ENCODE measurements at places on chromosomes 12 and 14.

- DNase-seq, result no peak
Observed at GRCh38 chr14:105195522-105196264, 14.6 kb upstream of the NUDT14 start.

DNA sequence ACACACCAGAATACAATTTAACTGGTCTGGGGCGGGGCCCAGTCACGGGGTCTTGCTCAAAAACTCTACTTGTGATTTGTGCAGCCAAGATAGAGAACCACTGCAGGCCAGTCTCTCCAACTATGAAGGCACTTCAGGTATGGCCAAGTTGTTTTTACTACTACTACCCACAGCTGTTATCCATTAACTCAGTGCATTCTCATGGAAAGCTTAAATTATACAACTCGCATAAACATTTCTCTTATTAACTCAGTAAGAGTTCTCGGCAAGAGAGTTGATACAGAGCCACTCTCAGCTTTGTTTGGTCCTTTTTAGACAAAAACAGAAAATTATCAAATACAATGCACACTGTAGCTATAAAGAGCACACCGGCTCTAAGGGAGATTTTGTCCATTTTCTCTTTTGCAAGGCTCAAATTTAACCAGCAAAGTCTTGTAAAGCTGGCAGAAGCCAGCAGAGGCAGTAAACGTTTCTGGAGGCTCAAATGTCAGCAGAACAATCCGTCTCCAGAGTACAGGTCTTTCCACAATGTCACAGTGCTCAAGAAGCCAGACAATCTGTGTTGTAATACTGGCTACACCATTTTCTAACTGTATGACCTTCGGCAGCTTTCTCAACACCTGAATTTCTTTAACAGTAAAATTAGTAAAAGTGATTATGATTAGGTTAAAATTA lies 85.9 kb downstream of the PTGER2 start:
- no peak for DNase-seq

- DNase-seq, result no peak
Observed at GRCh38 chr12:124788936-124789555, 74.6 kb downstream of the SCARB1 start.

- no peak for DNase-seq
Observed at GRCh38 chr14:67586369-67586768, 13.7 kb downstream of the PIGH start.

GRCh38 chr12:101172316-101172715 lies 37.7 kb downstream of the SLC5A8 start:
- peak; percentile 4 for DNase-seq

- no peak for DNase-seq
Observed at GRCh38 chr14:67191768-67192290, 2.6 kb downstream of the GARIN2 start.

DNA sequence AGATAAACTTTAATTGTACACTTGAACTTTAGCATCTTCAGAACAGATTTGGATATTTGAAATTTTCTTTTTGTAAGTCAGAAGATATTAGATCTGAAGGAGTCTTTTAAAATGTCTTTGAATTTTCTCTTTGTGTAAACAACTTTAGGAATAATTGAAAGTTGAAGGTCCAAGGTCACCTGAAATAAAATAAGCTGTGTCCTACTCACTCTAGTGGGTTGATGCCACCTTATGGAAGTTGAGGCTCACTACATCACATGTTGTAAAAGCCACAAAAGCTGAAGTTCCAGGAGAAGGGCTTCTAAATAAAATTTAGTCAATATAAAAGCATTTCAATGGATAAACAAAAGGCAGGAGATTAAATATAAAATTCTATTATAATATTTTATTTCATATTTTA lies 122.0 kb upstream of the ATXN7L3B start:
- DNase-seq, result no peak

DNA sequence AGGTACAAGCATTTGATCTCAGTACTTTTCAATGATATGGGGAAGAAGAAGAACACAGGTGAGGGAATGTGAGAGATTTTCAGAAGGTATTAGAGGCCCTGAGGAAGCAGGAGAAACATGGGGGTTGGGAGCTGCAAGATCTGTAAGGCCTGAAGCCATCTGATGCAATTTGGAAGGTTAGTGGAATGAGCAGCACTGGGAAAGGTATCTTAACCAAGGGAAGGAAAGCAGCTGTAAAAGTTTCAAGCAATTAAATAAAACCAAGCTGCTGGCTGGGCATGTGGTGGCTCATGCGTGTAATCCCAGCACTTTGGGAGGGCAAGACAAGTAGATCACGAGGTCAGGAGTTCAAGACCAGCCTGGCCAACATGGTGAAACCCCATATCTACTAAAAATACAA lies 104.4 kb upstream of the PARP11 start:
- no peak for DNase-seq

DNA sequence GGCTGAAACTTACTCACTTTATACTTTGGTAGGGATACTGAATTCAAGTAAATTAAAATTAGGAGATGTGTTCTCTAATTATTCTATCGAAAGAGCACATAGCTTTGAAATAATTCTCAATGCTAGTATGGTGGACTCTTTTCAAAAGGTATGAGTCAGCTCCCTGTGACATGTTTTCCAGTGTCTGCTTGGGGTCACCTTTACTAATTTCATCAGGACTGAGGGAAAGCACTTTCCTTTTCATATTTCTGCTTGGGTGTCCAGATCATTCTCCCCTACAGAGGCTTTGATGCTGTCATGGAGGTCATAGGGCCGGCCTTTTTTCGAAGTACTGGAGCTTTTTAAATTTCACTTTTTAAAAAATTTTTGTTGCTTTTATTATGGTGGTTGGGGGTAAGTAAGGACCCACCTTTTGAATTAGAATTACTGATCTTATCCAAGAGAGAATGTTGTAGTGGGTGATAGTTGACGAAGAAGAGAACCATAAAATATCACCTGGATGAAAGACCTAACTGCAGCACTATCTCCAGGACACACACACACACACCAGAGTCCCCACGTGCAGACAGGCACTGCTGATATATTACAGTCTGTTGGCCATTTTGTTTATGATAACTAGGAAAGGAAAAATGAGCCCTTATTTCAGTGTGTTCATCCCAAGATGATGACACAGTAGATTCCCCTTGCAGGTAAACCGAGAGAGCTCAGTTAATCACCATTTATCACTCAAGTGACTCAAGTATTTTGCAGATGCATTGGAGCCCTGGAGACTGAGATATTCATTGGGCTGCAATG lies 558.6 kb downstream of the DIO2 start:
- DNase-seq, result no peak

DNA sequence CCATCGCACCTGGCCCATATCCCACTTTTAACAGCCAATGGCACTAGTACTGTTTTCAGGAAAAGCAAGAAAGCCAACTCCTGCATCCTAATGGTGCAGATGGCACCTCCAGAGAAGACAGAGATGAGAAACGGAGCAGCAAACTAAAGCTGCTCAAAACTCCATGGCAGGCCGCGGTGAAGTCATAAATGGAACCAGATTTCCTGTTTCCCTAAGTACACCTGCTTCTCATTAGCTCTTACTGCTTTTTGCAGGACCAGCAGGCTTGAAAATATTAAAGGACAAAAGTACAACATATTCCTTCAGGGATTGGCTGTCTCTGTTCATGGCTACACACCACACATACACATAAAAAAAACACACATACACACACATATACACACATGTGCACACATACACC lies 36.7 kb upstream of the LGALS3 start:
- DNase-seq, result peak; percentile 50

DNA sequence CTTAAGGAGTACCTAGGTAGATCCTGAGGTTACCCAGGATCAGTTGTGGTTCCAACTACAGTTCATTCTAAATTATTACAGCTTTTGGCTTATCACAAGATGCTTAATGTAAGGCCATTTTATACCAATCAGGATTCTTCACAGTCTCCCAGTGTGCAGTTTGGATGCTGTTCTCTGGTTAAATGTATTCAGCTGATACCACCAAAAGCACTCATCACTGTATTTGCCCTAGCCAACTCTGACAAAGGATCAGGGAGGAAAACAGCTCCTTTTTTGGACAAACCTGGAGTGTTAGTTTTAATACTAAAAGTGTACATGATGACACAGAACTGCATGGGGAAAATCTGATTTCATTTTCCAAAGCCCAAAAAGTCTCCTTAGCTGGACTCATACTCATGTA lies 19.5 kb downstream of the DMAC2L start:
- DNase-seq, result no peak

DNA sequence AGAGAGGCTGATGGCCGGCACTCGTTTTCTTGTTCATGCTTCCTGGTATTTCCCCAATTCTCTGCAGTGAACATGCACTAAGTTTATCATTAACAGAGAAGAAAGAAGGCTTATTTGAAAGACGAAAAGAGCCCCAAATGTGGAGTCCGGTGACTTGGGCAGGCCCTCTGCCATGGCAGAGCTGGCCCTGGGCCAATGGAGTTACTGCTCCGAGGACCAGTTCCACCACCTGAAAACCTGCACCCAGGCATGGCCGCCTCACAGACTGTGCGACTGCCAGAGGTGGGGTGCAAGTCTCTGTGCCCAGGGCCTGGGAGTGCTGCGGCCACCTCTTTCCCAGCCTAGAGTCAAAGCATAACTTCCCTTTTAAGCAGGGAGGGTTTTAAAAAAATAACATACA lies 24.9 kb downstream of the DEGS2 start:
- no peak for DNase-seq

GRCh38 chr12:128091101-128091720 lies 175.8 kb upstream of the TMEM132C start:
- DNase-seq, result no peak

- DNase-seq, result no peak
Observed at GRCh38 chr14:101740981-101741380, 20.5 kb upstream of the PPP2R5C start.

DNA sequence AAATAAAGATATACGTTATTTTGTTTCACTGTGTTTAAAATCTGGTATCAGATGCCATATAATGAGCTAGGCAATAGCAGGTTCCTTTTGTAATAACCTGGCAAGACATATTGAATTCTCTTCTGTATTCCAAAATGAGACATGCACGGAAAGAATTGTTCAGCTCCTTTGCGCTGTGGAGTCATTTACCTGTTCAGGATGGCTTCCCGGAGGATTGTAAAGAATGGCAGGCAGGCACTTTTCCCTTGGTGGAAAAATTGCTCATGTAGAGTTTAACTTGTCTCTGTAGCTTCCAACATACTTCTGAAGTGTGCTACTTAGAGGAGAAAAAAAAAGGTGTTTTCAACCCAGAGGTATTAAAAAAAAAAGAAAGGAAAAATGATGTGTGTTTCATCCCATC lies 805.2 kb downstream of the GALC start:
- no peak for DNase-seq

DNA sequence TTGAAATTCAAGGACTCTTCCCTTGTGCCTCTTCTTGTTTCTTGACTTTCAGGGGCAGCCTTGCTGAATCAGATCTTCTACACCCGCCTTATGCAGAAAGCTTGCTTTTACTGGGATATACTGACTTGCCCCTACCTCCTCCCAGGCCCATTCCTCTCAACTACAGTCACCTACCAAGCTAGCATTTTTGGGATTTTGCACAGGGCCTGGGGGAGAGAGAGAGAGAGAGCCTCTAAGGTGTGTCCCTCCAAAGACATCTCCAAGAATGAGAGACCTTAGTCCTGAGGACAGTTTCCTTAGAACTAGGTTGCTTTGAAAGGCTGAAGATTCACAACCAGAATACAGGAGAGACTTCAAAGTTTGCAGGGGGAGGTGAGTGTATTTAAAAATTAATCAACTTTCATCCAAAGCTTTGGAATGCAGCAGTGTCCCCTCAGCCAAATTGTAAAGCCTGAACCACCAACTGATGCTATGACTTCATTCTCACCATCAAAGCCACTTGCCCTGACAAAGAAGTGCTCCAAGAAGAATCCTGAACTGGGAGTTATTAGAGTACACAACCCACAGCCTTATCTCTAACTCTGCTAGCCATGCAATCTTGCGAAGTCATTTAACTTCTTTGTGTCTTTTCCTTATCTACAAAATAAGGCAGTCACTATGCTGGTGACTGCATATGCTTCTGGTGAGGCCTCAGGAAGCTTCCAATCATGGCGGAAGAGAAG lies 96.1 kb upstream of the EGLN3 start:
- DNase-seq, result no peak

DNA sequence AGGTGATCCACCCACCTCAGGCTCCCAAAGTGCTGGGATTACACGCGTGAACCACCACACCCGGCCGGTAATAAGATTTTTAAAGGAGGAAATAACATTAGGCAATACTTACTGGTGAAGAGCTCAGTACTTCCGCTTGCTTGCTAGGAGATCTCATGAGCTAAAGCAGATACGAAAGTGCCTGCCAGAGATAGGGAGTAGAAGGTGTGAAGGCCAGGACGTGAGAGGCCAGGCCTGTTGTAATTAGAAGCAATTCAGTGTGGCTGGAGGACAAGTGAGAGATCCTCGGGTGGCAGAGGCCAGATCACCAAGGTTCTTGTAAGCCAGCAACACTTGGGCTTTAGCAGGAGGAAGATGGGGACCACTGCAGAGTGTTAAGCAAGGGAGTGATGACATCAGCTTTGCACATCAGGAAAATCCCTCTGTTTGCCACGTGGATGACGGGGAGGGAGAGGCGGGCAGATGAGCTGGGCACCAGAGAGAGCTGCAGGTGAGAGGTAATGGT lies 7.6 kb downstream of the TECPR2 start:
- DNase-seq, result no peak

GRCh38 chr14:71183876-71184689 lies 276.8 kb downstream of the PCNX1 start:
- DNase-seq, result no peak

DNA sequence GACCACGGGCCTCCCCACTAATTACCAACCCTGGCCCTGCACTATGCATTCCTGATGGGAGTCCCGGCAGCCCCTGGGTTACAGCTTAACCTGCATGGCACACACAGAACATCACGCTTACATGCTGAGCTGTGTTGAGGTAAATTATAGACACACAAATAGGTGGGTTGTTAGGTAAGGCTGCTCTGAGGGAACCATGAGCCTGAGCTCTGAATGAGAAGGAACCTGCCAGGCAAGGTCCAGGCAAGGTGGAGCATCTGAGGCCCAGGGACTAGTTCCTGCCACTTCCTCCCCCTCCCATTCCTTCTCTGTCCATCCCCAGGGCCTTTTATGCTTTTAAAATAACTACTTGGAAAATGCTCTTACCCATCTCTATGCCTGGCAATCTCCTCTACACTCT lies 82.7 kb upstream of the ESRRB start:
- DNase-seq, result no peak

- no peak for DNase-seq
Observed at GRCh38 chr12:7162691-7163114, 26.8 kb upstream of the PEX5 start.

- DNase-seq, result peak; percentile 87
Observed at GRCh38 chr12:45232756-45233372, 17.0 kb downstream of the ANO6 start.

GRCh38 chr14:102907303-102907844 lies 15.1 kb upstream of the AMN start:
- no peak for DNase-seq
